Adipose tissue (tissue), 3 donors: ENCODE measurements at places on chromosomes 16 and 17. TPM values are rescaled to one million over a fixed set of nuclear protein-coding genes. Genes with fewer than 3 reads are reported as not detected.

Gene ACSM2A
- polyA plus RNA-seq = 0.90 TPM

Gene TXNDC17
- 103 TPM for polyA plus RNA-seq

Gene C17orf50
- polyA plus RNA-seq = not detected

Gene ABR
- polyA plus RNA-seq = 14.7 TPM

Gene ANKRD13B
- 7.9 TPM for polyA plus RNA-seq

Gene NUPR1
- polyA plus RNA-seq = 157 TPM

Gene GUCY2D
- 0.04 TPM for polyA plus RNA-seq

Gene EME1
- polyA plus RNA-seq = 0.22 TPM

Gene HS3ST2
- 3.3 TPM for polyA plus RNA-seq

Gene CFAP97D1
- not detected for polyA plus RNA-seq

Gene CDK3
- polyA plus RNA-seq = 13.7 TPM

Gene NPIPA5
- 36.9 TPM for polyA plus RNA-seq

Gene CRYM
- polyA plus RNA-seq = 0.06 TPM

Gene WFDC1
- 1.6 TPM for polyA plus RNA-seq

Gene GCGR
- 0.12 TPM for polyA plus RNA-seq

Gene SNAI3
- polyA plus RNA-seq = 0.22 TPM

Gene CD300A
- 3.0 TPM for polyA plus RNA-seq

Gene FOXF1
- 1.8 TPM for polyA plus RNA-seq

Gene CACNG4
- polyA plus RNA-seq = 0.12 TPM

Gene CCDC200
- polyA plus RNA-seq = 0.10 TPM

Gene OR3A1
- 0.07 TPM for polyA plus RNA-seq

Gene CNOT1
- 43.0 TPM for polyA plus RNA-seq

Gene MRM1
- polyA plus RNA-seq = 3.3 TPM

Gene UNC119
- polyA plus RNA-seq = 12.5 TPM

Gene CDH11
- polyA plus RNA-seq = 6.7 TPM

Gene SEPTIN1
- polyA plus RNA-seq = 1.8 TPM

Gene KRTAP4-11
- polyA plus RNA-seq = not detected

Gene KRTAP4-9
- polyA plus RNA-seq = not detected

Gene SLFN14
- polyA plus RNA-seq = not detected

Gene SLFN12
- 10.1 TPM for polyA plus RNA-seq

Gene MPP2
- polyA plus RNA-seq = 0.71 TPM

Gene YPEL2
- polyA plus RNA-seq = 22.8 TPM

Gene FN3K
- 12.3 TPM for polyA plus RNA-seq

Gene WNT9B
- 0.22 TPM for polyA plus RNA-seq

Gene RNF222
- polyA plus RNA-seq = 0.03 TPM

Gene SYNRG
- polyA plus RNA-seq = 9.4 TPM

Gene ADCY7
- 3.5 TPM for polyA plus RNA-seq

Gene PRSS22
- polyA plus RNA-seq = 7.9 TPM

Gene TOX3
- 1.0 TPM for polyA plus RNA-seq

Gene SEPTIN12
- polyA plus RNA-seq = not detected

Gene RNF213
- polyA plus RNA-seq = 24.7 TPM
